SW 1271 (cell line): ENCODE measurements at places on chromosomes 2 and 18.
A peak's percentile ranks its signal among the peaks of the same experiment; 100 is the strongest.

DNA sequence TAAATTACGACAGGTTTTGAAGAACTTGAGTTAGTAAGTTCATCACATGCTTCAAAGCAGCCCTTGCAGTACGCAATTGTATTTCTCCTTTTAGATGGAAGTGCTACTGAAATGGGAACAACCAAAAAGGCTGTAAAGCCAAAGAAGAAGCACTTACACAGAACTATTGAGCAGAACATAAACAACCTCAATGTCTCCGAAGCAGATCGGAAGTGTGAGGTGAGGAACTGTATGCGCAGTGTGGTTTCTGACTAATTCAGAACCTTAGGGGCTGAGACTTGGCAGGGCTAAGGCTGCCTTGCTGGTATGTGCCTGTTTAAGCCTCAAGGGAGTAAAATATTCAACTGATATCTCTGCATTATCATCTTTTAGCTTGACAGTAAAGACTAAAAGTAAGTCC, 8.4 kb downstream of the NCAPH start:
- no peak for DNase-seq

GRCh38 chr2:238247002-238247822, 7.4 kb upstream of the HES6 start:
- no peak for DNase-seq

DNA sequence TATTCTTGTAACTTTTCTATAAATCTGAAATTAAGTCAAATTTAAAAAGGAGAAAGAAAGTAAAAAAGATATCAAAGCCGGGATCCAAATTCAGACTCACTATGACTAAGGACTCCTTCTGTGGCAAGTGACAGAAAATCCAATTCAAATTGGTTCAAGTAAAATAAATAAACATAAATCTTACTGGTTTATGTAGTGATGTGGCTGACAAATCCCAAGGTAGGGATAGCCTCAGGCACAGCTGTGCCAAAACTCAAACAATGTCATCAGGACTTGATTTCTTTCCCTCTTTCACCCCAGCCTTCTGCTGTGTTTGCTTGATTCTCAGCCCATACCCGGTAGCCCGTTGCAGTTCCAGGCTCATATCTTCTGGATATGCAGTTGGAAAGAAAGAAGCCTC, 284.6 kb downstream of the SP3 start:
- DNase-seq = no peak

DNA sequence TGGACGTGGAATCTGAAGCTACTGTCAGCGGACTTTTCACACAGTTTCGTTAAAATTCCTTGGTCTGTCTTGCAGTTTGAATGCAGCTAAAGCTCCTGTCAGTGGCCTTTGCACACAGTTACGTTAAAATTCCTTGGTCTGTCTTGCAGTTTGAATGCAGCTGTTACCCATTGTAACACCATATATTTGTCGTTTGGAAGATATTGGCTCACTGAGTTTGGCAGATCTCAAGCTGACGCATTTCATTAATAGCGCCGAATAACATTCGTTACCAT, 1.0 kb downstream of the LIMS1 start:
- DNase-seq = no peak

GRCh38 chr2:48043746-48044145, 137.4 kb upstream of the FBXO11 start:
- no peak for DNase-seq

- DNase-seq = peak; percentile 16
Observed at GRCh38 chr2:220512419-220512818, 885.0 kb downstream of the SLC4A3 start.

DNA sequence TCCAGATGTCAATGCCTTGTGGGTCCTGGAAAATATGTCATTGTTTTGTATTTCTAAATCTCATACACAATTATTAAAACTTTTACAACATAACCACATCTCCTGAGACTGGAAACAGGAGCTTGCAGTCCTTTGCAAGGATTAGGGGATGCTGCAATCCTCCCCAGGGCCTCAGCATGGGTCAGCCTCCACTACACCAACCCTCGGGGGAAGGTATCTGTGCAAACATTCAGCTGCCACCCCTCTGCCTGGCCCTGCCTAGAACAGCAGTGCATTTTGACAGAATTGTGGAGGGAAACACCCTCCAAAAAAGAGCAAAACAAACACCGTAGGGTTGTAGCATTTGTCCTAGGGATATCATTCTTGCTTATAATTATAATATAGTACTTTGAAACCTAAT, 4.2 kb upstream of the UPP2 start:
- no peak for DNase-seq

DNA sequence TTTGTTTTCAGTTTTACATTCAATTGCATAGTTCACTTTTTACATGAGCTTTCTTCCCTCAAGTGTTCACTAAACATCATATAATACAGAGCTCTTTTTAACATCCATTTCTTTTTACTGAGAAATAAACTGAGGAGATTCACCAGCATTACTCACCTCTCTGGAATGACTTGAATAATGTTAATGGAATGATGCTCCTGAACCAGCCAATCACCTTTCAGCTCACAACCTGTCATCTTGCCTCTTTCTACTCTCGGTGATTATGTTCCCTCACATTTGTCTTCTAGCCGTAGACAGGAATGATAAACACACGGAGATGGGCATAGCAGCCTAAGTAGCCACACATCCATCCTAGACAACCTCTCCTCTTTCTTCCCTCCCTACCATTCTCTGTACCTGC, 301.7 kb downstream of the PAX3 start:
- no peak for DNase-seq

DNA sequence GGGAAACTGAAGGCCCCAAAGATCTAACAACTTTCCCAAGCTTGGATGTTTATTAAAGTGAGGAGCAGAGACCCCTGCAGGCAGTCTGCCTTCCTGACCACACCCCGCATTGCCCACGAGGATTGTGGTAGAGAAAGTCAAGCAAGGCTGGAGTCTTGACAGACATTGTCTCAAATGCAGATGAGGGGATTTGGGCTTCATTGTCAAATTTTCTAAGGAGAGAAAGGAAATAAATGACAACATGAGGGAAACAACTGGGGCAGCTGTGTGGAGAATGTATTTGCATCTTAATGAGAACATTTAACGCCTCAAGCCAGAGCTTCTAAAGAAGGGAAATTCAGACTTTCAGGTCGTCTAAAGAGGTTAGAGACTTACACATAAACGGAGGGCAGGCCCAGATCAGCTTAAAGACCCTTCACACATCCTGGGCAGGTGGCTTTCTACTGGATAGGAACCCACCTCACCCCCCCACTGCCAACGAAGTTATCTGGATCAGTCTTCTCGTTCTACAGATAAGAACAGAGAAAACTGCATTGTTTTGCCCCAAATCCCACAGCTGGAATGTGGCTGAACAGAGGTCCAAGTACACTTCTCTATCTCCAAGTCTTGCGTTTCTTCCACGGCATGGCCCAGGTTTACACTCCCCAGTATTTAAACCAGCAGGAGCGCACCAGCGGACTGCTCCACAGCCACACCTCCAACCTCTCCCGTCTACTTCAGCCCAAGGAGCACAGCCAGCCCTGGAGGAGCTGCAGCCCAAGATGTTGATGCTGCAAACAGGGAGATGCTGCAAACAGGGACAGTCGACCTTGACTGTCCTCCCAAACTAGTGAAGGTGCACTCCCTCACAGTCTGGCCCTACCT, 16.2 kb upstream of the SCG2 start:
- DNase-seq = no peak

DNA sequence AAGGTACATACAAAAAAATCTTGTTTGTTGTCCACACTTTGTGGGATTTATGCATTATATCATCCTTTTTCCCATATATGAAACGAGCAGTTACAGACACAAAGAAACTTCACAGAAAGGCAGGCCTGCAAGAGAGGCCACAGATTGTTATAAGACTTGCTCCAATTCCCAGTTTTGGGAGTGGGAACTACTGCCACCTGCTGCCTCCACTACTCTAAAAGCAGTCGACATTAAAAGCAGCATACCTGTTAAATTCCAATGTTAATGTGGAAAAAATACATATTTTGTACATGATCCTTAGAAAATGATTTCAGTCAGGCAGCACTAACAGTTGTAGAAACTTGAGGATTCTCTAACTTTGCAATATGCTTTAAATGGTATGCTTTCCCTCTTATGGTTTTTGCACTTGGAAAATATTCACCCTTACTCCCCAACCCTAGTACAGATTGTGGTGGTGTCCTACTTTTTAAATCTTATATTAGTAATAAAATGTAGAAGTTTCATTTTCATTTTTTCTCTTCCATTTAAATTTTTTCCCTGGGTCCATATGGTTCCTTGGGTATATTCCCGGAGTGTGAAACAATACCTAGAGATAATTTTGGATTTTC, 37.9 kb downstream of the SLC38A11 start:
- DNase-seq = peak; percentile 28

DNA sequence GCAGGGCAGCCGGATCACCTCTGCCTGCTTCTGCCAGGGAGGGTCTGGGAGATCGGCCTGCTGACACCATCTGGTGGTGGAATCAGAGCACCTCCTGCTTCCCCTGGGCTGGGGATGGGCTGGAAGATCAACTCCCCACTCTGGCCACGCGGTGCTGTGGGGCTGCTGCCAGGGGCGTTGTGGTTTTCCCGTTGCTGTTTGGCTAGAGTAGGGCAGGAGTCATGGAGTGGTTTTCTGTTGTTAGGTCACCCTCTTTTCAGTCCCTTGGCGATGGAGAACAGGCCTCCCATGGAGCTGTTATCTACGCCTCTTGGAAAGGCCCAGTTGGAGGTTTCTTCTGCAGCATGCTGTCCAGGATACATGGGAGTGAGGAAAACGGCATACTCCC, 15.2 kb downstream of the BCL2L11 start:
- DNase-seq = no peak

DNA sequence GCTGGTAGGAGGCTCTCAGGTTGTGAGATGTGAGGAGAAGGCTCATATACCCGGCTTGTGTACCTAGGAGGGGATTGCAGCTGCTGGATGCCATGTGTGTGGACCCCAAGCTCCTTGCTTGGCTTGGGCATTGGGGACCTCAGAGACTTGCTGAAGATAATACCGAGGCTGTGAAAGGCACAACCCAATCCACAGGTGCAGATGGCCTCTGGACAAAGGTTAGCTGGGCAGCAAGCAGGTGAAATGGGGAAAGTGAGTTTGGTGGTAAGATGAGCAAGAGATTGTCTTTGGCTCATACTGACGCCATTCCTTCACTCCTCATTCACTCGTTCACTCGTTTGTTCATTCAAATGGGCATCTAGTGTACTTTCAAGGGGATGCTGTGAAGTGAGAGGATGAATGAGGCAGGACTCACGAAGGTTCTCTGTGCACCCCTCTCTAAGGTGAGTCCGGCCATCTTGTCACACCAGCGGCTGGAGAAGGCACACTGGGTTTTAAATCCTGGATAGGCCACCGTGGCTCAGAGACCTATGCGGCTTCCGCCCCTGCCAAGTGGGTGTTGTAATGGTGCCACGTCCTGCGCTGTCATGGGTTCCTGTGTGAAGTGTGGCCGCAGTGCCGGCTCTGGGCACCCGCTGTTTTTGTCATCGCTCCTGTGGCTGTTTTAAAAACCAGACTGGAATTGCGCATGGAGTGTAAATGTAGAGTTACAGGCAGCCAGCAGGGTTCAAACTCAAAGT, 13.7 kb downstream of the FBLN7 start:
- DNase-seq = no peak

DNA sequence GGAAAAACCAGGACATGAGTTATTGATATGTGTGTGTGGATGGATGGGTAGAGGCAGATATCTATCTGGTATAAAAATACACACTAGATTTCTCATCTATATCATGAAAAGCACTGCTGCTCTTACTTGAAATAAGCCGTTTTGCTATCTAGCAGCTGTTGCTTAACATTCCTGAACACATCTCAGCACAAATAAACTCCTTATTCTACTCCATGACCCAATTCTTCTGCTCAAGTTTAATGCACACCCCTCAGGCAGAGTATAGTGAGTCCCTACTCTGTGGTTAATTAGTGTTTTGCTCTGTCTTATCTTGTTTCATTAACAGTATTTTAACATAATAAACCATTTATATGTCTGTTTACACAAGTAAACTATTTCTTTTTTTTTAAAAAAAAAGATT, 134.2 kb downstream of the CBLN2 start:
- DNase-seq = no peak

- no peak for DNase-seq
Observed at GRCh38 chr2:223475901-223476300, 126.3 kb downstream of the SCG2 start.

- DNase-seq = no peak
Observed at GRCh38 chr2:232898592-232899543, 28.8 kb downstream of the SNORC start.

- no peak for DNase-seq
Observed at GRCh38 chr18:47342566-47342965, 91.1 kb upstream of the SKOR2 start.

GRCh38 chr2:41965909-41966295, 81.9 kb upstream of the PKDCC start:
- DNase-seq = no peak

GRCh38 chr18:79962835-79963657, 1.4 kb upstream of the HSBP1L1 start:
- no peak for DNase-seq

DNA sequence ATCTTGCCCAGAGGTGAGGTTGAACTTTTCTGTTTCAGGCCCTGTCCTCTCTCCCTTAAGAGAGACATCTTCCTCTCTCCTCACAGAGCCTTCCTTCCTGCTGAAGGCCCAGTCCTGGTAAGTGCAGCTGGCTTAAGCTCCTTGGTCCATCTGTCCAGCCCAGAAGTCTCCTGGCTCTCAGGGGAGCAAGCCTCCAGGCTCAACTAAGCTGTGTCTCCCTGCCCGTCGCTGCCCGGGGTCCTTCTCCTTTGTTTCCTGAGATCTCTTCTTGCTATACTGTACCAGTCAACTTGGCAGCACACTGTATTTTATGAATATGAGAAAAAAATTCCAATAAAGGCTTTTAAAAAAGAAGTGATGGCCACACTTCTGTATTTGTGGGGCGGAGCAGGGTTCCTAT, 77.4 kb downstream of the KCNF1 start:
- DNase-seq = no peak

DNA sequence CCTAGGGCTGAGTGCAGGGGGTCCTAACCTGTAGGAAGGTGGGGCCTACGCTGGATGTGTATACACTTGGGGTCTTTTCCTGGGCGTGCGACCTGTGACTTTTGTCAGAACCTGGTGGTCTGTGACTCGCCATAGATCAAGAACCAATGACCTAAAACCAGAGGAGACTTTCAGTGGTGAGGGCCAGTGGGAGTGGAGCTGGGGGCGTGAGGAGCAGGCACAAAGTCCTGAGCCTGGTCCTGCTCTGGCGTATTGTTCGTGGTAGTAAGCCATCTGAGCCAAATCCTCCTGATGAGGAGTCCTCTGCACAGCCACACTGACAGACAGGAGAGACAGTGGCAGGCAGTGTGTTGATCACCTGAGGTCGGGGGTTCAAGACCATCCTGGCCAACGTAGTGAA, 8.9 kb downstream of the INPP4A start:
- DNase-seq = no peak

- DNase-seq = no peak
Observed at GRCh38 chr2:28868611-28869010, 1.5 kb downstream of the TRMT61B start.

DNA sequence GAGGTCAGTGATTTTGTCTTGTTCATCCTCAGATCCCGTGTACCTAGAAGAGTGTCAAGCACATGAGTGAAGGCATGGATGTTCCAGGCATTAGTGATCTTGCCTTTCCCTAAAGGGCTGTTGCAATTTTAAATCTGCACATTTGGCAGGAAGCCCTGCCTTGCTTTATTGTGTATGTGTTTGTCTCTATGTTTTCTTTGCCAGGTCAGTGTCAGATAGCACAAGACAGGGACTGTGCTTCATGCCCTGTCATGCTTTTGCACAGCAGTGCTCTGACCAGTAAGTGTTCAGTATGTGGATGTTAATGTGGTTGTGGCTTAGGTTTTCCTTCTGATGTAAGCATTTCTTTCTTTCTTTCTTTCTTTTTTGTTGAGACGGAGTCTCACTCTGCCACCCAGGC, 131.5 kb downstream of the RGPD3 start:
- no peak for DNase-seq
